ENCODE measurements at places on chromosomes 5 and 9.

- DNase-seq: no peak
Measured at GRCh38 chr5:91469517-91470165, 86.5 kb upstream of the ARRDC3 start.

DNA sequence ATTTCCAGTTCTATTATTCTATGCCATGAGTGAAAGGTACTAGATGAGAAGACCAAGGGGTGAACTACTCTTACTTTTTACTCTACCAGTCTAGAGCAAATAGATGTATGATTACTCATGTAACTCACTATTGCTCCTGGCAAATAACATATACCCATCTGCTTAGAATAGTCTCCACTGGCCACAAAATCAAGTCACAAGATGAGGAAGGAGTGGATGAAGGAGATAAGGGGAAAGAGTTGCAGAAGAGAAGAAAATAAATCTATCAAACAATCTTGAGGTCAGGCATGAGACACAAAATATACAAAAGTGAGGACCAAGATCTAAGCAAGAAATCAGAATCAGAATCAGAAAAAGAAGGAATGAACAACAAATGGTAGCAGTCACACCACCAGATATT lies 13.7 kb upstream of the NR4A3 start:
- no peak for DNase-seq

GRCh38 chr5:52692606-52693005 lies 95.1 kb upstream of the ITGA1 start:
- DNase-seq: no peak

- no peak for DNase-seq
Measured at GRCh38 chr5:76542887-76543690, 80.1 kb downstream of the F2RL2 start.

DNA sequence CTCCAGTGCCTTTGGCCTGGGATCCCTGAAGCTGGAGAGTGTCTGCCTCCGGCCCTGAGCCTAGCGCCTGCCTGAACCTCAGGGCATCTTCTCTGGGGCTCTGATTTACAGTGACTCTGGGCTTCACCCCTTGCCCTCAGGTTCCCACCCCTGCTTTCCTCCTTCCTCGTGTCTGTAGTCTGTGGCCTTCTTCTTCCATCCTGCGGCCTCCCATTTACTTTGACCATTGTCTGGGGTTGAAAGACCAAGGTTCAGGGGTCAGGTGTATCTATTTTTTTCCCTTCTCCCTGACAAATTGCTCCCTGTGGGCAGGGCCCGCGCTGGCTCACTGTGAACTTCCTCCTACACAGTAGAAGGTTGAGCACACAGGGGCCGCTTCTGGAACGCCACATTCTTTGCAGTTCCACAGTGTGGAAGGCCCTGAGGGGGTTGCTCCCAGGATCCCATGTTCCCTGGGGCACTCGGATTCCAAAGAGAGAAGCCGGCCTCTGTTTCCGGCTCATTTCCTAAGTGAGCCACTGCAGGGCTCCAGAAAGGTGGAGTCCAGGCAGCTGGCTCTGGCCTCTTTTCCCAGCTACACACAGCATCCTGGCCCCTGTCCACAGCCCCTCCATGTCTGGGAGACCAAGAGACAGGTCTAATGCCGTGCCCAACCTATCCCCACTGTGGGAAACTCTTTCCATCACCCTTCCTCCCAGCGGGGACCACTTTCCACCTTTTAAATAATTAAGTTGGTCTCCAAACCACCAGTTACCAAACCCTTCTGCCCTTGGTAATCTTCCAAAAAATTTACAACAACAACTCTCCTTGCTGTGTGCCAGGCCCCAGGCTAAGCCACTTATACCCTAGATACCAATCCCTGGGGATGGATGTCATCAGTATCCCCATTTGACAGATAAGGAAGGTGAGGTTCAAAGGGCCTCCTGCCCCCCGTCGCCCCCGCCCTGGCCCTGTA lies 140.3 kb upstream of the IER5L start:
- DNase-seq: no peak

- no peak for DNase-seq
Measured at GRCh38 chr5:67030289-67031056, 166.1 kb downstream of the CD180 start.

DNA sequence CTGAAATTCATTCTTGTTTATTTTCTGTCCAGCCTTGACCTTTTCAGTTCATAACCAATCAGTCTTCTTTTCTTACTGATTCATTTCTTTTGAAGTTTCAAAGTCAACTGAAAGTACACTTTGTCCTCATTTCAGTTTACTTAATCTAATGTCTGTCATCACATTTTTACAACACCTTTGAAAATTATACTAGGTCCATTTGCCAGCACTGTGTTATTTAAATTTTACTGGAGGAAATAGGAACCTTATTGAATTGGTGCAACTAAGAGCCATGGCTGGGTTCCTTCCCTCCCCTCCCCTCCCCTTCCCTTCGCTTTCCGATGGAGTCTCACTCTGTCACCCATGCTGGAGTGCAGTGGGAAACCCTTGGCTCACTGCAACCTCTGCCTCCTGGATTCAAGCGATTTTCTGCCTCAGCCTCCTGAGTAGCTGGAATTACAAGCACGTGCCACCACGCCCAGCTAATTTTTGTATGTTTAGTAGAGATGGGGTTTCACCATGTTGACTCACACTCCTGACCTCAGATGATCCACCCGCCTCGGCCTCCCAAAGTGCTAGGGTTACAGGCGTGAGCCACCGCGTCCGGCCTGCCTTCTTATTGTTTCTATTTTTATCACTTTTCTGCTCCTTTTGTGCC lies 6.3 kb downstream of the RMI1 start:
- DNase-seq: no peak

DNA sequence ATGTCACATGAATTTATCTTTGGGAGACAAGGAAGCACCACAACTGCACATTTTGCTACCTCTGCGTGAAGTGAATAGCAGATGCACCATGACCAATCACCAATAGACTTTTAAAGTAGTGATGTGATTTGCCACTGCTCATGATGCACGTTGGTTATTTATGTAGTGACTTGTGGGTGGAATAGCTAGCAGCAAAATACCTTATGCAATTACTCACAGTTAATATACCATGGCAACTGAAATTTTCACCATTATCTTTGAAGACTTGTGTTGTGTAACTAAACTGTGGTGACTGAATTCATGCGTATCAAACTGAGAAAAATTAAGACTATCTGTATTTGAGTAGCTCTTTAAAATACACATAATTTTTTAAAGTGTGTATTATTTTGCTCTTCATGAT lies 46.2 kb upstream of the TUSC1 start:
- no peak for DNase-seq

DNA sequence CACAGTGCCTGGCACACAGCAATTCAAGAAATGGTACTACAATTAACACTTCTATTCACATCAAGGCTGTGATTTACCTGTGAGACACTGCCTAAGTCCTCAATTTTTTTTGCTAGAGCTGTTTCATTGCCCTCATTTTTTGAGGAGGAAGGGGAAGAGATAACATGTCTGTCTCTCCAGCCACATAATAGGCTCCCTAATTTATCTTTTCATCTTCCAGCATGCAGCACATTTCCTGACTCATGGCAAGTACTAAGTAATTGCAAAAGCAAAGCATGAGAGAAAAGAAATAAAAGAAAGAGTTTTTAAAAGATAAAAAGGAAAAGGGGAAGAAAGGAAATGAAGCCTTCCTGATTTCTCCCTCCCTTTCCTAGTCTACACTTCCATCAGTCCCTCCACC lies 26.9 kb upstream of the RNF38 start:
- no peak for DNase-seq

GRCh38 chr9:108468364-108468763 lies 387.4 kb downstream of the ACTL7B start:
- no peak for DNase-seq

GRCh38 chr9:2116073-2116472 lies 100.9 kb downstream of the SMARCA2 start:
- DNase-seq: no peak

- DNase-seq: no peak
Measured at GRCh38 chr5:17282283-17283120, 65.1 kb downstream of the BASP1 start.

GRCh38 chr9:3385871-3386270 lies 139.9 kb downstream of the RFX3 start:
- DNase-seq: no peak

DNA sequence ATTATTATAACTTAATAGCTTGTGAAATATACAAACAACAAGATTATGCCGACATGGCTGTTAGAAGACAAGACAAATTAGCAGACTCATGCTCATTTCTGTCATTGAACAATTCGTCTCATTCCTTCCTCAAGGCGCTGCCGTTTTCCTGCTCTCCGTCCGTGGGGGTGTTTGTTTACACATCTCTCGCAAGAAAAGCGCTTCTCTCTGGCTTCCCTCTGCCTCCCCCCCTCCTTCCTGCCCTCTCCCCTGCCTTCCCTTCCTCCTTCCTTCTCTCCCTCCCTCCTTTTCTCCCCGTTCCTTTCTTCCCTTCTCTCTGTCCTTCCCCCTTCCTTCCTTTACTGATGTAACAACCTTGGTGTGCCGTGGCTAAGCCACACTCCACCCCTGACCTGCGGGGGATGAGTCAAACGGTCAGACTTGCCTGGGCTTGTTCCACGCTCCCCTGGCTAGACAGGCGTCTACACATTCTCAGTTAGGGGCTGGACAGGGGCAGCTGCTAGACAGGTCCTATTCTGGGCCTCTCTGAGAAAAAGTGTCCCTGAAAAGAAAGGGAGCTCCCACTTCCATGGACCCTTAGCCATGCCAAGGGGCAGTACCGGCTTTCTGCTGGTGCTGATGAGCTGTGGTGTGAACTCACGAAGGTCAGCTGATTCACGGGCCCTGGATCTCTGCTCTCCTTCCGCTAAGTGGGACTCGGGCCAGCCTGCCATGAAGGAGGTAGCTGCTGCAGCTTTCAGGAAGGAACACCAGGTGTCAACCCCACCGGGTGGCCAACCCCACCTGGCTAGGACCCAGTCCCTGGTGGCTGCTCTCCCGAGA lies 32.0 kb upstream of the SPTLC1 start:
- peak; percentile 29 for DNase-seq

DNA sequence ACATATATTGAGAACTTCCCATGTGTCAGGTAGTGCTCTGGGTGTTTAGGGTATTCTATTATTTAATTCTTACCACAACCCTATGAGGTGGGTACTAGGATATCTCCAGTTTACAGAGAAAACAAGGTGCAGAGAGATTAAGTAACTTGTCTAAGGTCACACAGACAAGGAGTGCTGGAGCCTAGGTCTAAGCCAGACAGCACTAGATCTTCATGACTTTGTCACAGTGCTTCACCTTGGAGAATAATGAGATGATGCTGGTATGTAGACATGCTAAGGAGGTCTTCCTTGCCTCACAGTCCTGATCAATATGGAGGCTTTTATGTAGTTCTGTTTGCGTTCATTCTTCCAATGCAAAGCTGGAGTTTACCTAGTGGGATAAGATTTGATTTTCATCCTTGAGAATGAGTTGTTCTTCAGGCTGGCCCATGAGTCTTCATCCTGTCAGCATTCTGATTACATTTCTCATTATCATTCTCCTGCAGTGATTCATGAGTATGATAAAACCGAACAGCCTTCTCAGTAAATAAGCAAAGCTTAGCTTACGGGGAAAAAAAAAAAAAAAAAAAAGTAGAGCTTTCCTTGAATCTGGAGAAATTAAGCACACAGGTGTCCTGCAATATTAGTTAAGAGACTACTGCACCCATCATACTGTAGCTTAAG lies 176.3 kb downstream of the C9orf152 start:
- DNase-seq: no peak

GRCh38 chr9:77712533-77713130 lies 64.5 kb upstream of the GNA14 start:
- DNase-seq: no peak

DNA sequence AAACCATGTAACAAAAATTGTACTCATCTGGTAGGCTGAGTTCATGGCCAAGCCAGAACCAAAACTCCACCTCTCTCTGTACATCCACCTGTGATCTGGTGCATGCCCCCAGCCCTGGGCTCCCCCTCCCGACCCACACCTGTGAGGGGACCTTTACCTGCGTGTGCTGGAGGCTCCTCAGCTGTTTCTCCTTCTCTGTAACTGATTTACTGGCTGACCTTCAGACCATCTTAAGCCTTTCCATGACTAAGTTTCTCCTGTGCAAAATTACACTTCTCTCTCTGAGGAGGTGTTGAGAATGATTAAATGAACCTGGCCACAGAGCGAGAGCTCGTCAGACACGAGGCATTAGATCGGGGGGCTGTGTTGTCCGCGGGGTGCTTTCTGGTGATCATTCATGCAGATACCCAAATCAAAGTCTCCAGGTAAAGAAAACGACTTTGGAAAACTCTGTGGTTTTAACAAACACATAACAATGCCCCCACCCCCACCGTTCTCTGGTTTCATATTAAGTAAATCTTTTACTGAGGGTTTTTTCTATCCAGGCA lies 136.4 kb downstream of the SEMA5A start:
- DNase-seq: no peak

DNA sequence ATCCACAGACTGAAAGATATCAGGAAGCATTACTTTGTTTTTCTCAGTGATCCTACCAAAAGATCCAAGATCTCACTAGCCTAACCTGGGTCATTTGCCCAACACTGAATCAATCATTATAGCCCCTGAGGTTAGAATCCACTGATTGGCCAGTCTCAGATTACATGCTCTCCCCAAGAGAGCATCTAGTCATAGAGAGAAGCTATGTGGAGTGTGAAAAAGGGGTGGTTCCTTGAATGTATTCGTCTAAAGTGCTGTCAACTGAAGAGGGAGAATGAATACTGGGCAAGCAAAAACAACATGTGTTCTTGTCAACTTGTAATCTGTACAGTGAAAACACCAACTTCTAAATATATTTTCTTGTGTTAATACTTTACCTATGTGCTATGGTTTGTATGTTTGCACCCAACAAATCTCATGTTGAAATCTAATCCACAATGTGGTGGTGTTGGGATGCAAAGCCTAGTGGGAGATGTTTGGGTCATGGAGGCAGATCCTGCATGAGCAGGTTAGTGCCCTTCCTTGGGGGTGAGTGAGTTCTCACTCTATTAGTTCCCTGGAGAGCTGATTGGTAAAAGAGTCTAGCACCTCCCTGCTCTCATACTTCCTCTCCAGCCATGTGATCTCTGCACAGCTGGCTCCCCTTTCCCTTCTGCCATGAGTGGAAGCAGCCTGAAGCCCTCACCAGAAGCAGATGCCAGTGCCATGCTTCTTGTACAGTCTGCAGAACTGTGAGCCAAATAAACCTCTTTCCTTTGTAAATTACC lies 60.3 kb upstream of the PJA2 start:
- no peak for DNase-seq
